ENCODE measurements at places on chromosomes 12 and 14. TPM values are rescaled to one million over a fixed set of nuclear protein-coding genes. Genes with fewer than 3 reads are reported as not detected.
A peak's percentile ranks its signal among the peaks of the same experiment; 100 is the strongest.

GRCh38 chr12:97336900-97337751 is 125.5 kb upstream of the RMST start:
- no peak for DNase-seq
- H3K4me3 ChIP-seq: no peak overlapping the region
- H3K36me3 ChIP-seq: no peaks in the 10 kb centered on the region
- no peak overlapping the region for H3K27ac ChIP-seq
- H3K27me3 ChIP-seq: peaks cover 16% of the 10 kb centered on the region

PTPN6 gene
- 15.6 TPM for total RNA-seq

DNA sequence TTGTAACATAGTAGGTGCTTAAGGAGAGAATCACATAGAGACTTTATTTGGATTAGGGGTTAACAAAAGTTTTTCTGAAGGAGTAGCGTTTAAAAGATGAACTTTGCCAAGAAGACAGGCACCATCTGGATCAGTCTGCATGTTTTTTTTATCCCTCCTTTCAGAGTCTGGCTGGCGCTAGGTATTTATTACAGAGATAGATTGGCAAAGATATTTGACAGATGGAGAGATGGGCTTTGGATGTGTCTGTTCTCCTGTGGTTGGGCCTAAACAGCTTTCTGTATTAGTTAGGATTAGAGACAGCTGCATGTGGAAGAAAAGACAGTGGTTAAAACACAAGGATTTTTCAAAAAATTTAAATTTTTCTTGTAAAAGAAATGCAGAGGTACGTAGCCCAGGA is 133.9 kb downstream of the C12orf75 start:
- peaks cover 19% of the 10 kb centered on the region for H3K4me1 ChIP-seq
- H3K4me3 ChIP-seq: no peak overlapping the region
- peaks cover 15% of the 10 kb centered on the region for H3K27me3 ChIP-seq
- no peak for DNase-seq
- H3K27ac ChIP-seq: no peak overlapping the region

DNA sequence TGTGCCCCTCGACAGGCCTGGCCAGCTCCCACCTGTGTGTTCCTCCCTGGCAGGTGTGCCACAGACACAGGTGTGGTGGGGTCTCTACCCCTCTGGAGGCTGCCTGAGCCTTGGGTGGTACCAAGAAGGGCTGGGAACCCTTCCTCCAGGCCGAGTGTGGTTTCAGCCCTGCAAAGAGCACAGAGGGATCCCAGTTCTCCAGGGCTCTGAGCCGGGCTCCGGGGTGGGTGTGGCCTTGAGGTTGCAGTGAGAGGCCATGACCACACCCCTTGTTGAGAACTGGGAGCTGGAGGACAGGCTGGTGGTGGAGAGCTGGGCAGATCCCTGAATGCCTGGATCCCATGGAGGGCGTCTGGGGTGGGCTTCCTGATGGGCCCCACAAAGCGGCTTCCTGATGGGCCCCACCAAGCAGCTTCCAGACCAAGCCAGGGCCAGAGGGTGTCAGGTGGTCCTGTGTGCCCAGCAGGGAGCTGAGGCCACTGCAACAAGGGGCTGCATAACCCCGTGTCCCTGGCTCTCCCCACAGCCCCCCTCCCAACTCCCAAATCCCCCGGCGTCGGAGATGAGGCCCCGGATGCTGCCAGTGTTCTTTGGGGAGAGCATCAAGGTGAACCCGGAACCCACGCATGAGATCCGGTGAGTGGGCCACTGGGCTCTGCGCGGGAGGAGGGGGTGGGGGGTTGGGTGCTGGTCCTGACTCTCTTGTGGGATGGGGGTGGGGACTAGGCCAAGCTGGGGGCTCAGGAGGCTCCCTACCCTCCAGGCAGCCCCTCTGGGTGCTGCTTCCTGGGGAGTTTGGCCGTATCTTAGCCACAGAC is 16.6 kb downstream of the RFLNA start:
- no peak overlapping the region for H3K4me3 ChIP-seq
- peaks cover 5% of the 10 kb centered on the region for H3K36me3 ChIP-seq
- DNase-seq: no peak

KRT83 gene
- not detected for total RNA-seq

- no peak overlapping the region for H3K27ac ChIP-seq
- no peaks in the 10 kb centered on the region for H3K36me3 ChIP-seq
- peaks cover 47% of the 10 kb centered on the region for H3K27me3 ChIP-seq
- DNase-seq: no peak
These were observed 1.7 kb upstream of the SMOC1 start for GRCh38 chr14:69877492-69877891.

DBX2 gene
- total RNA-seq: 0.10 TPM

SLC25A47 gene
- not detected for total RNA-seq

- H3K4me3 ChIP-seq: no peak overlapping the region
- no peak for DNase-seq
- no peaks in the 10 kb centered on the region for H3K27me3 ChIP-seq
- no peaks in the 10 kb centered on the region for H3K36me3 ChIP-seq
- no peaks in the 10 kb centered on the region for H3K4me1 ChIP-seq
These were observed 156.9 kb downstream of the RASSF9 start for GRCh38 chr12:85679296-85679695.

DNA sequence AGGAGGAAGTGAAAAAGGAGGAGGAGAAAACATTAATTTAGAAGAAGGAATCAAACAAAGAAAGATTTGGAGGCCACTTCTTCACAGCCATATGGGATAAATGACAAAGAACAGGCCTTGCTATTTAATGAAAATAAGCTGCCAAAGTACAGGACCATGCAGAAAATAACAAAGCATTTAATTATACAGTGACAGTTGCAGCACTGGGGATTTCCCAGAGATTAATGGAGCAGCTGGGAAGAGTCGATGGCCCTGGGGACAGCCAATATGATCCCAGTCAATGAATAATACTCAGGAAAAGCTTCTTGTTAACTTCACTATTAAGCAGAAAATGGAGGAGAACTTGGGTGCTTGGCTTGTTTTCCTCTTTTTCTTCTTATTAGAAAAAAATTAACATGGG is 34.6 kb downstream of the RERG start:
- peak overlapping the region; percentile 37 for H3K4me3 ChIP-seq
- peaks cover 6% of the 10 kb centered on the region for H3K27me3 ChIP-seq
- peaks cover 14% of the 10 kb centered on the region for H3K4me1 ChIP-seq
- peak overlapping the region; percentile 53 for H3K27ac ChIP-seq
- DNase-seq: no peak
- H3K36me3 ChIP-seq: peaks cover 28% of the 10 kb centered on the region

- H3K4me1 ChIP-seq: peaks cover 24% of the 10 kb centered on the region
- no peak overlapping the region for H3K27ac ChIP-seq
- peaks cover 15% of the 10 kb centered on the region for H3K27me3 ChIP-seq
- no peak for DNase-seq
These were observed 668 bp downstream of the GPR84 start for GRCh38 chr12:54363618-54364017.

GRCh38 chr12:45231515-45232145 is 15.7 kb downstream of the ANO6 start:
- H3K4me1 ChIP-seq: peaks cover 48% of the 10 kb centered on the region
- no peak for DNase-seq
- no peaks in the 10 kb centered on the region for H3K27me3 ChIP-seq
- no peak overlapping the region for H3K4me3 ChIP-seq
- H3K36me3 ChIP-seq: peaks cover 16% of the 10 kb centered on the region
- H3K27ac ChIP-seq: peak overlapping the region; percentile 24

Measured in type B pancreatic cell (in vitro differentiated cells).